Brain (organoid and tissue), 16 donors: ENCODE measurements at places on chromosomes 16 and 17. TPM values are rescaled to one million over a fixed set of nuclear protein-coding genes. Genes with fewer than 3 reads are reported as not detected.

DNA sequence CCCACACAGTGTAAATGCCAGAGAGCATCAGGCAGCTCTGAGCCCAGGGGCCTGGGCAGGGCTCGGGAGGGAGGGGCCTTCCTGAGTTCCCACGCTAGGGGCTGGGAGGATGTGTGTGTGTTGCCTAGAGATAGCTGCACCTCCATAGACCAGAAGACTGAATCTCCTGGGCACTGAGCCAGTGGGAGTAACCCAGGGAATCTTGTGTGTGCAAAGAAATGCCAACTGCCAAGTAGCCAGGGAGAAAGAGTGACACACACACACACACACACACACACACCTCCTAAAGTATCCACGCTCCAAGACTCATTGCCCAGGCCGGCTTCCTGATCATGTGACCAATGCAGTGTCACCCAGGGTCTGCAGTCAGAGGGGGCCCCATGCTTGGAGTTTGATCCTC, 166.2 kb upstream of the RPL38 start:
- DNase-seq = peak; percentile 87

DNA sequence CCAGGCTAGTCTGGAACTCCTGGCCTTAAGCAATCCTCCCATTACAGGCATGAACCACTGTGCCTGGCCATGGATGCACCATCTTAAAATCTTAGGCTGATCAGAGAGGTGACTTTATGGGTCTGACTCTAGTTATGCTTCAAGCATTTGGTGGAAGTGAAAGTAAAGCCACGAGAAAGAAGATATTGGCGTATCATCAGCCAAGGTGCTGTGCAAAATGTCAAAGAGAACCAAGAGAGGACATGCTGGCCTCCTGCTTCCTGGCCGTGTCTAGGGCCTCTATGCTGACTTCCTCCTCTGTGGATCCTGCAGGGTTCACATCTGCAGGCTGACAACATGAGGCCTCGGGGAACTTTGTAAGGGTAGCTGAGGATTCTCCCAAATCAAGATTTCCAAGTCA, 385.2 kb downstream of the MAF start:
- DNase-seq = no peak

- no peak for DNase-seq
Observed at GRCh38 chr16:2388875-2389433, 40.3 kb upstream of the CCNF start.

DNA sequence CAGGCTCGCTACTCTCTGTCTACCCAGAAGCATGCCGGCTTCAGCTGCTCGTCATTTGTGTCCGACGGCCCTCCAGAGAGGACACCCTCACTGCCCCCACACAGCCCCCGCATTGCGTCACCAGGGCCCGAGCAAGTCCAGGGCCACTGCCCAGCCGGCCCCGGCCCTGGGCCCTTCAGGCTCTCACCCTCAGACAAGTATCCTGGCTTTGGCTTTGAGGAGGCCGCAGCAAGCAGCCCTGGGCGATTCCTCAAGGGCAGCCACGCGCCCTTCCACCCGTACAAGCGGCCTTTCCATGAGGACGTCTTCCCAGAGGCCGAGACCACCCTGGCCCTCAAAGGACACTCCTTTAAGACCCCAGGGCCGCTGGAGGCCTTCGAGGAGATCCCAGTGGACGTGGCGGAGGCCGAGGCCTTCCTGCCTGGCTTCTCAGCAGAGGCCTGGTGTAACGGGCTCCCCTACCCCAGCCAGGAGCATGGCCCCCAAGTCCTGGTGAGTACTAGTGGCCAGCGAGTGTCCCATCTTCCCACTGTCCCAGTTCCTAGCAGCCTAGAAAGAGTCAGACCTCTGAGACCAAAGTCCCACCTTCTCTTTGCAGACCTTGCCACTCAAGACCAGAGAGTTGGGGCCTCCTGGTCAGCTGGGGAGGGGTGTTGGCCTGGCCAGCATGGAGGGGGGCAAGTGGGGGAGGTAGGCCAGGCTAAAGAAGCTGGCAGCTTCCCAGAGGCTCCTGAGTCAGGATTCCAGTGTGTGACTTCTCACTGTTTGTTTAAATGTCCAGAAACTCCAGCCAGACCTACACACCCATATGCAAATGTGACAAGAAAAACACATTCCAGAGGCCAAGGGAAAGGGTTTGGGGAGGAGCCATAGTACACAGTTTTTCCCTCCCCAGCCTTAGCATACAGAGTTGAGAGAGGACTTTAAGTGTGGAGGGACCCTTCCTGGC, 18.6 kb downstream of the FOXN1 start:
- DNase-seq = no peak

DNA sequence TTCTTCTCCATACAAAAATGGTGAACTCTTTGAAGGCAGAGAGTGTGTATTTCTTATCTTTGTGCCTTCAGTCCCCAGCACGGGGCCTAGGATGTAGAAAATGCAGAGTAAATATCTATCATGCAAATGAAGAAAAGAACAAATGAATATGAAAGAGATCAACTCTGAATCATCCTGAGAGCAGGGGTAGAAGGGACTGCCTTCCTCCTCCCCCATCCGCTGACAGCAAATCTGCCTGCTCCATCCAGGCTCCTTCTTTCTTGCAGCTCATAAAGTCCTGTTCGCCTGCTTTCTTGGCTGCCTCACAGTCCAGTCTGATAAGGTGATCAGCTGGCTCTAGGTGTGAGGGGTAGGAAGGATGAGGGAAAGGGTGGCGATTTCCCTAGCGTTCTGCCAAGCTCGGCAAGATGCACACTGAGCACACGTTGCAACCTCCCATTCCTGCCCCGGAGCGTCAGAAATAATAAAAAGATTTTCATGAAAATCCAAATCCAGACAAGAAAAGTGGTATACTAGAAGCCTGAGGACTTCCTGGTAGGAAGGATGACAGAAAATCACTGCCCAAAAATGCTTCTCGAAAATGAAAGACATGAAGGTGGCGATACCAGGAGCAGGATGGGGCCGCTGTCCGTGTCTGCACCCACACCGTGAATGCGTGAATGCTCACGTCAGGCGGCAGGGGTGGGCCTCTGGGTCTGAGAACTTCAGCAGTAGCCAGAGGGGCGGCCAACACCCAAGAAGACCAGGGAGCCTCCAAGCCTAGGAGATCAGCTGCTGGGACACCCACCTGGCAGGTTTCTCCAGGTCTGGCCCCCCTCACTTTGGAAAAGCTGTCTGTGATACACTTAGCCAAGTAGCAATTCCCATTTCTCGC, 67.1 kb downstream of the VPS53 start:
- DNase-seq = no peak

DNA sequence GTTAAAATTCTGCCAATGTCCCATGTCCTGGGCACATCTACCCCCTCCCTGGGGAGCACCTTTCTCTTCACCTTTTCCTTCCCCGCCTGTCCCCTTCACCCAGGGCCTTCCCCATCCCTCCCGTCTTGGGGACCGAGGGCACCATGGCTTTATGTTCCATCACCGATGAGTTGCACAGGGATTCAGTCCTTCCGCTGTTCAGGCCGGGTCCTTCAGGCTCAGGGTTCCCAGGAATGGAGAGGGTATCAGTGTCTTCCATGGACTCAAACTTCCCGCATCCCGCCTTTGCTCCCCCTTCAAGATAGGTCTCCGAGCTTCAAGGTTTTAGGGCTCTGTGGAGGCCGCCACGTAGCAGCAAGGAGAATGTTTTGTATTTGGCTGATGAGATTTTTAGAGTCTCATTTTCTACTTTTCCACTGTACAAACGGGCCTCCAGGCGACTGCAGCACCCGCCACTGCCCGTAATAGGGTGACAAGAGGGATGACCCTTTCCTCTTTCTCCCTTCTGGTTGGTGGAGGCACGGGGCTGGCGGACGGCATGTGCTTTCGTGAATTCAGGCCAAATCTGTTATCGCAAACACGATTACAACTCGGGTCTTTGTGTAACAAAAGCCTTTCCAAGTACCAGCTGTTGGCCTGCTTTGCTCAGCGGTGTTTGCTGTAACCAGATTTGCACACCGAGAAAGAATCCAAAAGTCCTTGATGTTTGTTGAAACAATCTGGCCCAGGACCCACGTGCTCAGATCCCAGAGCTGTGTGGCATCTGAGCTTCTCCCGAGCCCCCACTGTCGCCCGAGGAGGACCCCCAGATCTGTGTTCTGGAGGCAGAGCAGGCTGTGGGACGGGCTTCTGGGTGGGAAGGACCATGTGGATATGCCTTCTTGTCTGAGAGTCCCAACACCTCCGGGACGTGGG, 236.3 kb downstream of the SEC14L1 start:
- DNase-seq = peak; percentile 53

DNA sequence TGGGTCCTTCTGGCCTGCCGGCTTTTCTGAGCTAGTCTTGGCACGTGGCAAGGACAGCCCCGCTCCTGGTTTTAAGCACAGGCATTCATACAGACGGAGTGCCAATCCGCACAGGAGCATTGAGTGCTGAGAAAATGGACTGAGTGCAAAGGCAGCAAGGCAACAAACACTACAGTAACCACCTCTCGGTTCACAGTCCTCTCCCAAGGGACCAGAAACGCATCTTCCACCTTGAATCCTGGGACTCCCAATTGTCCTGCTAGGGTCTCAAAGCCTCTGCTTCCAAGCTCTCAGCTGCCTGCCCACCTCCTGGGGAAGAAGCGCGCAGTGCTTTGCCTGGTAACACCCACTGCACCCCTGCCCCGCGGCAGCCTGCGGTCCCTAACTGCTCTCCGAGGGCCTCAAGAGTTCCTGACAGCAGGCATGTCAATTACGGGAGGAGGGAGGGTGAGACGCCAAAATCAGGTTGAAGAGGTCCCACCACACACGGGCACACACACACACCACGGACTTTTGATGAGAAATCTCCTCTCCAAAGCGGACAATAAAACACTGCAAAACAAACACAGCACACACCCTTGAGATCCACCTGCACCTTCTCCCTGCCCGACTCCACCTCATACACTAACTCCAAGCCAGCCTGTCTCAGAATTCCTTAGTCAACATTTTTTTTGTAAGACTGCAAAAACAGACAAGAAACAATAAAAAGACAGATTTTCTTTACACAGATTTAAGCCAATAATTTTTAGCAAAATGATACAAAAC, 15.0 kb downstream of the SLC16A3 start:
- DNase-seq = no peak

DNA sequence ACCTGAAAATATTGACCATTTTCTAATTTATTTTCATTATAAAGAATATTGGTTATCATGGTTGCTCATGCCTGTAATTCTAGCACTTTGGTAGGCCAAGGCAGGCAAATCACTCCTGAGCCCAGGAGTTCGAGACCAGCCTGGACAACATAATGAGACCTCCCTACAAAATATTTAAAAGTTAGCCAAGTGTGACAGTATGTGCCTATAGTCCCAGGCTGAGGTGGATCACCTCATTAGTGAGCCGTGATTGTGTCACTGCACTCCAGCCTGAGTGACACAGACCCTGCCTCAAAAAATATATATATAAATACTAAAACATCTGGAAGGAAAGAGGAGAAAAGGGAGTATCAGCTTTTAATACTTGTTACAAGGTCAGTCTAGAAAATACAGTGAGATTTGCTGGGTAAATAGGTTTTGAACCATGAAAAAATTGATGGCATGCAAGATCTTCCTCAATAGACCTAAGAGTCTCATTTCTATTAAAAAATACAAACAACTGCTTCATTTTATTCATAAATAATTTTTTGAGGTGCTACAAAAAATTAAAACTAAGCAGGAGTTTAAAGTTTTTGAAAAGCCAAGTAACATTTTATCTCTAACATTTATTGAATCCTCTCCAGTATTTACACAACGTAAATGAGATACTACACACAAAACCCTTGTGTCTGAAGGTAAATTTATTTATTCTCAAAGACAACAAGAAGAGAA, 47.7 kb downstream of the TUBD1 start:
- DNase-seq = no peak

DNA sequence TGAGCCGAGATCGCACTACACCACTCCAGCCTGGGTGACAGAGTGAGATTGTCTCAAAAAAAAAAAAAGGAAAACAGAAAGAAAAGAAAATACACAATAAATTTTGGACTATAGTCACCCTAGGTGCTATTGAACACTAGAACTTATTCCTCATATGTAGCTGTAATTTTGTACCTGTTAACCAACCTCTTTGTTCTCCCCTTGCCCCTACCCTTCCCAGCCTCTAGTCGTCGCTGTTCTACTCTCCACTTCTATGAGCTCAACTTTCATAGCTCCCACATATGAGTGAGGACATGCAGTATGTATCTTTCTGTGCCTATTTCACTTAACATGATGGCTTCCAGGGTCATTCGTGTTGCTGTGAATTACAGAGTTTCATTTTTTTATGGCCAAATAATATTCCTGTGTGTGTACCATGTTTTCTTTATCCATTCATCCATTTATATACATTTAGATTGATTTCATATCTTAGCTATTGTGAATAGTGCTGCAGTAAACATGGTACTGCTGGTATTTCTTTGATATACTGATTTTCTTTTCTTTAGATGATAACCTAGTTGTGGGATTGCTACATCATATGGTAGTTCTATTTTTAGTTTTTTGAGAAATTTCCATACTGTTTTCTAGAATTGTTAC, 28.3 kb downstream of the VPS35L start:
- peak; percentile 71 for DNase-seq

- peak; percentile 92 for DNase-seq
Observed at GRCh38 chr17:36629252-36629847, 28.0 kb downstream of the MRM1 start.

DNA sequence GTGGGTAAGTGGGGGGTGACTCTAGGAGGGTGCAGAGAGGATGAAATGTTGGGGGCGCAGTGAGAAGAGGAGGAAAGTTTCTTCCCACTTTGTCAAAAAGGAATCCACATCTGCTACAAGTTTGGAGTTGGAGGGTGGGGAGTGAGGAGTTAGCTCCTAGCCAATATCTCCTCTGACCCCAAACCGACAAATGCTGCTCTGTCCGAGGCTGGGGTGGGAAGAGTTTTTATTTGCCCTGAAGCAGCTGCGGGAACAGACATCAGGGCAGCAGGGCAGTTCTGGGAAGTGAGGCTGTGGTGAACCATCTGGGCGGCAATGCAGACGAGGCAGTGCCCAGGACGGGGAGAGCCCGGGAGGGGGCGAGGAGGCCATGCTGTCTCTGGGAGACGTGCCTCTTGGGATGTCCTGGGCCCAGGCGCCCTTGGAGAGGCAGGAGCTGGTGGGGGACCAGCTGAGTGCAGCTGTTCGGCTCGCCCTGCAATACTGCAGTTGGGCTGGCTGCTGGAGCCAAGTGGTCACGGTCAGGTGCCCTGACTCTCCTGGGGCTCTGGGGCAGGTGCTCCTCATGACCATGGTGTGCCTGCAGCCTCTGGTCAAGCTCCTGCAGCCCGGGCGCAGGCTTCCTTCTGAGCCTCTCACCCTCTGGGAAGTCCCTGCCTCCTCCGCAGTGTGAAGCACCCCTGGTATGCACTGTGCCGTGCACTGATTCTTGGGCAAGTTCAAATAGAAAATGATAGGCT, 6.4 kb upstream of the SOCS3 start:
- DNase-seq = no peak

- no peak for DNase-seq
Observed at GRCh38 chr16:78396673-78397072, 297.2 kb downstream of the WWOX start.

DNA sequence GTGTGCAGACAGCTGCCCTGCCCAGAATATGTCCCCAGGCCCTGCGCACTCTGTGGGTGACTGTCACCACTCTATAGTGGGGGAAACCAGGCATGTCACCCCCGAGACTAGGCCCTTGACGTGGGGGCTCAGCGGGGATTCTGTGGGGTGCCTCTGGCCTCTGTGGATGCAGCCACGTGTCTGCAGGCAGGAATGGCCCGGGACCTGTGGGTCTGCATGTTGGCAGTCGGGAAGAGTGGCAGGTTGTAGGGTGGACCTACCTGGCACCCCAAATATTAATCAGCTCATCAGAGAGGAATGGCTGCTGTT, 954 bp downstream of the IL32 start:
- DNase-seq = no peak

The KRTAP4-9 gene
- polyA plus RNA-seq = not detected

The ACE gene
- polyA plus RNA-seq = 16.6 TPM

The ABCA10 gene
- polyA plus RNA-seq = 0.17 TPM

The CNGB1 gene
- 17.1 TPM for polyA plus RNA-seq

The GHDC gene
- 38.9 TPM for polyA plus RNA-seq

The ALOX12 gene
- not detected for polyA plus RNA-seq

The PRRT2 gene
- polyA plus RNA-seq = 55.1 TPM

The SNX20 gene
- 0.14 TPM for polyA plus RNA-seq

The NEURL4 gene
- polyA plus RNA-seq = 25.3 TPM
